ENCODE measurements at places on chromosomes 7 and 10.

GRCh38 chr7:30829471-30829870, 58.3 kb downstream of the MINDY4 start:
- peak; percentile 66 for DNase-seq

DNA sequence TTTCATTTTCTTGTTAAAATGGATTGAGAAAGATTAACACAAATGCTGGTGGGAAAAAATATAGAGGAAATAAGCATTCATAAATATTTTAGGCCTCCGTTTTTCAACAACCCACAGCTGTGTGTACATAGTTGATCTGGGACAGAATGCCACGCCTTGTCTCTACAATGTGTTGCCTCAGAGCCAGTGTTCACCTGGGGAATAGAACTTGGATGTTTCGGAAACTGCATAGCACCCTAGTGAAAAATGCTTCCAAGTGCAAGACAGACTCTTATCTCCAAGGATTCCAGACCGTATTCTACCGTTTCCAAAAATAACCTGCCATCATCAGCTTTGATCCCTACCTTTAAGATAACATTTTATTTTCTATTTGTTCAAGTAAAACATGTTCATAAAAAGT, 260.9 kb downstream of the SDK1 start:
- no peak for DNase-seq

DNA sequence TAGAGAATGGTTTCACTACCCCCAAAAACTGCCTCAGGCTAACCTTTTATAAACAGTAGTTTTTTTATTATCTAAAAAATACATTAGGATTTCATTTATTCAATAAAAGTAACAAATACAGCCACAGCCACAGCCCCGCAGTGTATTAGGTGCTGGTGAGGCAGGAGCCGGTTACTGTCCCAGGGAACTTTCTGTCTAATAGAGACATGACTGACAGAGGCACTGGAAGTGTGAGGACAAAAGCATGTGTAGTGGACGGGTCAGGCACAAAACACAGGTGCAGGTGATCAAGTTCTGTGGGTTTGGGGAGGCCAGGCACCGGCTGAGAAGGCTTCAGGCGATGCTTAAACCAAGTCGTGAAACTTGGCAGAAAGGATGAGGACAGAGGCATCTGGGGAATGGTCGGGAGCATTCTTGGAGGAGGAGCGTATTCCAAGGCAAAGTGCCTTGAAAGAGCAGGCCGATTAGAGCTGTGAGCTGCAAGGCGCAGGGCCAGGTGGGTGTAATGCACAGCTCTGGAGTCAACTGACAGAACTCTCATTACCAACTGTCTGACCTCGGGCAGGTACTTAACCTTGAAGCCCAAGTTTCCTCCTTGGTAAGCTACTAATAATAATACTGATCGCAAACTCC, 138.2 kb downstream of the USP6NL start:
- no peak for DNase-seq

DNA sequence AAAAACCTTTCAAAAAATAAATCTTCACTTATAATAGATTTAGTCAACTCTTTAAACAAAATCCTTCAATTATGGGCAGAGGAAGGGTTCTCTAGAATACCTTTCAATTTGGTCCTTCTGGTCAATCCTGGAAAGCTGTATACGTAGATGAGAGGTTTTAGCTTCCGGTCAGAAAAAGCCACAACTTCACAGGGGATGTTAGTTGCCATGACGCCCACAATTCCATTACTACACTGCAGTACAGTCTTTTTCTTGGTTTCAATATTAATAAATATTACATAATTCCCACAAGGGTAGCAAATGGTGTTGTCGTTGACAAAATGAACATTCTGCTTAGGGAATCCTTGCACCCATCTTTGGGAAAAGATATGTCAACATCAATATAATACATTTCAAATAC, 1.7 kb downstream of the CFAP43 start:
- DNase-seq = no peak

- DNase-seq = no peak
Measured at GRCh38 chr10:103199488-103199887, 6.4 kb upstream of the NT5C2 start.

- no peak for DNase-seq
Measured at GRCh38 chr10:13268841-13269240, 31.0 kb downstream of the PHYH start.

DNA sequence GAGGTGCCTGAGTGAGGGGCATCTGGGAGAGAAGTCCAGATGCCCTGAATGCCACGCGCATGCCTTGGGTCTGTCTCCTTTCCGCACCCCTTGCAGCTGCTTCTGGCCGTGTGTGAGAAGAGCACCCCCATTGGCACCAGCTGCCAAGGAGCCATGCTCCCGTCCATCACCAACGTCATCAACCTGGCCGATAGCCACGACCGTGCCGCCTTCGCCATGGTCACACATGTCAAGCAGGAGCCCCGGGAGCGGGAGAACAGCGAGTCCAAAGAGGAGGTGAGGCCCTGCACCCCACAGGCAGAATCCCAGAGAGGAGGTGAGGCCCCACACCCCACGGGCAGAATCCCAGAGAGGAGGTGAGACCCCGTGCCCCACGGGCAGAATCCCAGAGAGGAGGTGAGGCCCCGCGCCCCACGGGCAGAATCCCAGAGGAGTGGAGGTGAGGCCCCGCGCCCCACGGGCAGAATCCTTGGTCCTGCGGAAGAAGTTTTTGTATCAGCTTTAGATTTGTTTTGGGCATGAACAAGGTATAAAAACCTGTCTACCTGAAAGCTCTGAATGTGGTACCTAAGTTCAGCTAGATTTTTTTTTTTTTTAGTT, 91.8 kb downstream of the TRRAP start:
- no peak for DNase-seq

DNA sequence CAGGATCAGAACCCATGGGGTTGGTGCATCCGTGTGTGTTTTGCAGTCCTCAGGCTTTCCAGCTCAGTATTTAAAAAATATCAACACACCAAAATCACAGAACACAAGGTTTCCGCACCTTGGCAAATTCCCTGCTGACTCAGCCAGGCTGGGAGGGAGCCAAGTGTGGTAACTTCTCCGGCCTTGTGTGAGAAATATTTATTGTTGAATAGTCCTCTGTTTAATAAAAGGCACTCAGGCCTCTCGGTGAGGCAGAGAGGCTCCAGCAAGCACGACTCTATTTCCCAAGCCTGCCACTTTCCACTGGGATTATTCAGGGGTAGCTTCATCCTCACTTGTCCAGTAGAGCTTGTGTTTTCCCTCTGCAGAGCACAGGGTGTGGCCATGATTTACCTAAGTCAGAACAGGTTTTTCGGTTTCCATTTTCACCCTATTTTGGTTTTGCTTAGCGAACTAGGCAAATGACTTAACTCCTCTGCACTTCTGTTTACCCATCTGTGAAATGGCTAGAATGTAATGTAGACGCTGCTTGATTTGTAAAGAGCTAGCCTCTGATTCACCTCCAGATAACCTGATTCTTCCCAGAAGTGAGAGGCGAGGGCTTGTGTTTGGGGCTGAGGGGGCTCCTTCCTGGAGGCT, 13.0 kb upstream of the CHST15 start:
- no peak for DNase-seq

DNA sequence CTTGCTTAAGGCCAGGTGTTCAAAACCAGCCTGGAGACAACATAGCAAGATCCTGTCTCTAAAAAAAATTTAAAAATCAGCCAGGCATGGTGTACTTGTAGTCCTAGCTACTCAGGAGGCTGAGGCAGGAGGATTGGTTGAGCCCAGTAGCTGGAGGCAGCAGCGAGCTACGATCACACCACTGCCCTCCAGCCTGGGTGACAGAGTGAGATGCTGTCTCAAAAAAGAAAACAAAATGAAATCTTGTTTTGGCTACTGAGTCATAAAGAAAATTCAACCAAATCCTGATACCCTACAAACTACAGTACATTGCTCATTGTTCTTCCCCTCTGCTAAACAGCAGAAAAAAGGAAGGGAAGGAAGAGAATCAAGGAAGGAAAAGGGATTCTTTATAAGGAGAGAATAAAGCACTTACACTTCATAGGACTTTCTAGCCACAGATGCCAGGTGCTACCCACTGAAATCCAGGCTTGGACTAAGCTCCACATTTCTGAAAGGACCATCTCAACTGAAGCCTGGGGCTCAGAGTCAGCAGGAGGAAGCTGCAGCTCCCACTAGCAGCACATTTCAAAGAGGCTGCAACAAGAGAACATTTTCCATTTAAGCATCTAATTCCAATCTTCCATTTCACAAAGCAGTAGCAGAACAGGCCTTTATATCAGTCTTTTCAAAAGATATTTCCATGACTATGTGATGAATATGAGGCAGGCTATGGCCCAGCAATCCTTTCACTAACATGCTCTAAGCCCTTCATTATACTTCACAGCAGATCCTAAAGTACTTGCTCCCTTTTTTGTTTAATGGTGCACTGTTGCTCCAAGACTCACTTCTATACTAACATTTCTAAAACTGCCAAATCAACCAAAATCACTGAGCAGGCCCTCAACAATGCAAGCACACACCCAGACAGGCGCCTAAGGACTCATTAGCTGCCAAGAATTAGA, 13.5 kb downstream of the TNPO3 start:
- DNase-seq = no peak

GRCh38 chr10:104103956-104104355, 18.0 kb upstream of the SFR1 start:
- no peak for DNase-seq

GRCh38 chr7:30931161-30931928, 19.7 kb downstream of the AQP1 start:
- no peak for DNase-seq

DNA sequence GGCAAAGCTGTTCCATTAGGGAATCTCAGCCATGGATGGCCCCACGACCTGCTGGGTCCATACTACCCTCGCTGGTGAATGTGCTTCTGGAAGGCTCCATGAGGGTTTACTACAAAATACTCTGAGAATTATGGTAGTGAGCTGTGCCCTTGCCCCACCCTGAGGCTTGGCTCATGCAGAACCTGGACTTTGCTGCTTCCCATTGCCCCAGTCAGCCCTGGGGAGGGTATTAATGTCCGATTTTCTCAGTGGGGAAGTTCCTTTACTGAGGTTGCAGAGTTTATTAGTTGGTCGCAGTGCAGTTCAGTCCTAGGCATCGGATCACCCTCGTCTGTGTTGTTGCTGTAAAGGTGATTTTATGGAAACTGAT, 310.1 kb downstream of the WDR37 start:
- DNase-seq = no peak

- DNase-seq = no peak
Measured at GRCh38 chr7:28112012-28112411, 68.6 kb downstream of the JAZF1 start.

DNA sequence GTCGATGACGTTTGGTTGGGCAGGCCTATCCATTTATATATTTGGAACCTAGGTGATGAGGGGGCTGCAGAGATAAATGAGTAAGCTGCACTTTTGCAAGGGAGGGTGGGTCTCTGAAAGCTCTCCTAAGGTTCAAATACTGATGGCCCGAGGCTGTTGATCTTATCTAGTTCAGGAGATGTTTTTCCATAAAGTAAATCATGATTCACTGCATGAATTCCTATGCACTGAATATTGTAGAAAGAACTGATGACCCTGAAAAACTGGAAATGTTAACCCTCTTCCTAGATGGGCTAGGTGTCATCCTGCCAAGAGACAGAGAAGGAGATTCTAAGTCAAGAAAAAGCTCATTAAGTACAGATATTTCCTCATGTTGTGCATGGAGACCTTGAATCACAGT, 459.9 kb downstream of the PLXNA4 start:
- DNase-seq = no peak

DNA sequence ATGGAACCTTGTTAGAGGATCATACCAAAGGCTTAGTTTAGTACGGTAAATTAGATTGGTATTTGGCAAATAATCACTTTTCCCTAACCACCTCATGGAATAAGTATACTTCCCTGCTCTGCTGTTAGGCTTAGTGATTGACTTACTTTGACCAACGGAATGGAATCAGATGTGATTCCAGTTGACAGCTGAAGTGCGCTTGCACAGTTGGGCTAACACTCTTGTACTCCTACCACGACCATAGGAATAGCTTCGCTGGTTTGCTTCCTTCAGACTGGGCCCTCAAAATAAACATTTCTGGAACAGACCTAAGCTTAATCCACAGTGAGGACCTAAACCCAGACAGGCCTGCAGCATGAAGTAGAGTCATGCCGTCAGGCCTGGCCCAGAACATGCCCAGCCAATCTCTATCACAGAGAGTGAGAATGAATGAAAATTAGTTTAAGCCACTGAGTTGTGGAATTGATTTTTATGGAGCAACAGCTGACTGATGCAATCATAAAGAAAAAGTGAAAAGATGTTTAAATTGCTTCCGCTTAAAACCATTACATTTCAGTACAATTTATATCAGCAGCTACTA, 122.3 kb downstream of the DOCK4 start:
- DNase-seq = no peak

DNA sequence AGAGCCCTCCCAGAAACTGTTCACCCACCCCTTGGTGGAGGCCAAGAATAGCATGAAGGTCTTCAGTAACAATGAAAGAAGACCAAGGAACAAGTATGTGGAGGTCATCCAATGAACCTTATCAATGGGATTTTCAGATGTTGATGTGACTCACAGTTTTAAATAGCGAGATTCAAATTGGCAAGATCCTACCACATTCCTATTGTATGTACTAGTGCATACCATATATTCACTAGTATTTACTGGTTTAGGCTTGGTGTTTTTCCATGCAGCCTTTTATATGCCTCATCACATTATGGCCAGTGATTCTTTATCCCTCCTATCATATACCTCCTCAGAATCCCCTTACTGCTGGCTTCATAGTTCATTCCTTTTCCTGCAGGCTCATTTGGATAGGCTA, 54.4 kb downstream of the ITGB8 start:
- DNase-seq = no peak

GRCh38 chr7:22296265-22296566, 60.7 kb downstream of the RAPGEF5 start:
- no peak for DNase-seq

GRCh38 chr10:132555648-132556575, 18.3 kb downstream of the INPP5A start:
- DNase-seq = no peak

DNA sequence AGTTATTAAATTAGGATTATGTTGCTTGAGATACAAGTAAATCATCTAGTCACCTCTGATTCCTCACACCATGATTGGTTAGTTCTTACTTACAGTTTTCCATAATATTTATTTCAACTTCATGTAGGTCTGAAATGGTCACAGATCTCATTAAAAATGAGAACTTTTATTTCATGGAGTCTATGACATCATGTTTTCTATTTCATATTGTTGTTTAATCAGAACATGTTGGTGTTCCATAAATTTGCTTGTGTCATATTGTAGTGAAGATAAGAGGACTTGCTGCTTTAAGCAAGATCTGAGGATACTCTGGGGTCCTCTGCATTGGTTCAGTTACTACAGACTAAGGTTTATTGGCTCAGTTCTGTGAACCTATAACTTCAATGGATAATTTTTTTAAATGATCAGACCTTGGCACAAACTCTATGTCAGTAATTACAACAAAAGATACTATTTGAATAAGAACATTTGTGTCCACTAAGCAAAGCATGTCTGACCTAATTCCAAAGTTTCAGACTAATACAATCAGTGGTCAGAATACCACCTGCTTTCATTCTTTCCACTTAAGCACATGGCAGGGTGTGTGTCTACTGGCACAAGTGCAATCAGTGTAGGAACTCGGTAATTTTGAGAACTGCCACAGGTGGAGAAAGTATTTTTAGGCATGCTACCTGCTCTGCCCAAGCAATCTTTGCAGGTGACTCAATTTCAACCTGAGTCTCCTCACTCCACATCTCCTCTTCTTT, 68.5 kb downstream of the CCDC71L start:
- DNase-seq = no peak

Measured in putamen (tissue), 1 donor.